ENCODE measurements at places on chromosomes 13 and 19.
A peak's percentile ranks its signal among the peaks of the same experiment; 100 is the strongest.

DNA sequence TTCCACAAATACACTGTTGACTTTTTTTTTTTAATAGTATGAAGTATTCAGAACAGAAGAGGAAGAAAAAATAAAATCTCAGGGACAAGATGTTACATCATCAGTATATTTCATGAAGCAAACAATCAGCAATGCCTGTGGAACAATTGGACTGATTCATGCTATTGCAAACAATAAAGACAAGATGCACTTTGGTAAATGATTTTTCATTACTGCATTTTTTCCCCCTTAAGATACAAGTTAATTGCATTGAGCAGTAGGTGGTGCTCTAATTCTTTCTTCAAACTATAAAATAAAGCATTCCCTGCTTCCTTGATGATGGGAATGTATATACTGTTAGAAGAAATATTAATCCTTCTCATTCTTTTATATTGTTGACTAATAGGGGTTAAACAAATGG, 17.1 kb downstream of the UCHL3 start:
- DNase-seq: no peak

DNA sequence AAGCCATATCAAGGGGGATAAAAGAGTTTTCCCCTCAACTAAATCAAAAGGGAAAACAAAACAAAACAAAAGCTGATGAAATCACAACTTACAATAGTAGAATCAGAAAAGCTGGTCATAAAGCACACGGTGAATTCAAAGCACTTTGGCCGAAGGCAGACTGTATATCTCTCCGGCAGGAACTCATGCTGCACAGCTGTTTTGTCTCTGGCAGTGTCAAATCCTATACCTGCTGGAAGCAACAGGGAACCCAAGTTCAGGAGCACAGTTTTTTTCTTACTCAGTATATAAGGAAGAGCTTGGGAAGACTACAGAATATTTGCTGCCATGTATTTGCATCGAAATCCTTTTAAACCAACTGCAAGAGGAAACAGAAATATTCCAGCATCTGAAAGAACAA, 213.7 kb downstream of the RFC3 start:
- DNase-seq: no peak

GRCh38 chr13:109941951-109942350, 155.6 kb upstream of the IRS2 start:
- DNase-seq: no peak

DNA sequence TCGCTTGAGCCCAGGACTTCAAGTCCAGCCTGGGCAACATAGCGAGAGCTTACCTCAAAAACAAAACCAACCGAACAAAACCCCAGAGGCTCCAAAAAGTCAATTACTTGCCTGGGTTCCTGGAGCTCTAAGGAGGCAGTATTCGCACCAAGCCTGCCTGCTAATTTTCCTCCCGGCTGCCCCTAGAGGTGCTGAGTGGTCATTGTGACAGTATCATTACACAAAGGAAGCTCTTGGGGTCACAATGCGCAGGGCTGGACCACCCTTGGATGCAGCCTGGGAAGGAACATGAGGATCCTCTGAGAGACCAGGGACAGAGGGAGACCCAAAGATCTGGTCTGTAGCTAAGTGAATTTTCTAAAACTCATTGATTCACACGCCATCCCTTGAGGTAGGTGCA, 8.5 kb upstream of the PEX11G start:
- DNase-seq: no peak

GRCh38 chr13:95480791-95481780, 71.4 kb upstream of the CLDN10 start:
- DNase-seq: no peak

- DNase-seq: no peak
Observed at GRCh38 chr19:47158879-47159503, 28.4 kb downstream of the SAE1 start.

DNA sequence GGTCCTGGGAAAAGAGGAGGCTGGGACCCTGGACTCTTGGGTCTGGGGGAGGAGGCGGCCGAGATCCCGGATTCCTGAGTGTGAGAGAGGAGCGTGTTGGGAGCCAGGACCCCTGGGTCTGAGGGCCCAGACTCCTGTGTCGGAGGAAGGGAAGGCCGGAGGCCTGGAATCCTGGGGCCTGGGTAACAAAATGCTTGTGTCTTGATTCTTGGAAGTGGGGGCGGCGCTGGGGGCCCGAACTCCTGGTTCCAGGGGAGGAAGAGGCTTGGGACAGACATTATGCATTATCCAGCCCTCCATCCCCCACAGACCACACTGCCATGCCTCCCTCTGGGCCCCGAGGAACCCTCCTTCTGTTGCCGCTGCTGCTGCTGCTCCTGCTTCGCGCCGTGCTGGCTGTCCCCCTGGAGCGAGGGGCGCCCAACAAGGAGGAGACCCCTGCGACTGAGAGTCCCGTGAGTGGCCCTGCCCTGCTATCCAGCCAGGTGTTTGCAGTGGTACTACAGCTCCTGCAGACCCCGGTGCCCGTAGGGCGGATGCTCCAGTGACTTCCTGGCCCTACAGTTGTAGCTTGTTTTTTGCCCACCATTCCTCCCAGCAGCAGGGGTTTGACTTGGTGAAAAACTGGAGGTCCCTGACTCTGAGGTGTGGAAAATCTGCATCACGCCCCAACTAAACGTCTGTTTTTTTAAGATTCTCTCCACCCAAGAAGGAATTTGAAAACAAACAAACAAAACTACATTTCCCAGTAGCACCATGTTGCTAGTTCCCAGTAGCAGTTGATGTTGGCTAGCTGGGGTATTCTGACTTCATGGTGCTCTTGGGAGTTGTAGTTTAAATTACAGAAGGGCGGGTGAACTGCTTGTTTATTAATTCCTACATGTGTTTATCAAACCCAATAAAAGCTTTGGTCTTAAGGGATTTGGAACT, 630 bp downstream of the NUCB1 start:
- DNase-seq: peak; percentile 82

- no peak for DNase-seq
Observed at GRCh38 chr19:2512523-2513431, 36.9 kb downstream of the GADD45B start.

DNA sequence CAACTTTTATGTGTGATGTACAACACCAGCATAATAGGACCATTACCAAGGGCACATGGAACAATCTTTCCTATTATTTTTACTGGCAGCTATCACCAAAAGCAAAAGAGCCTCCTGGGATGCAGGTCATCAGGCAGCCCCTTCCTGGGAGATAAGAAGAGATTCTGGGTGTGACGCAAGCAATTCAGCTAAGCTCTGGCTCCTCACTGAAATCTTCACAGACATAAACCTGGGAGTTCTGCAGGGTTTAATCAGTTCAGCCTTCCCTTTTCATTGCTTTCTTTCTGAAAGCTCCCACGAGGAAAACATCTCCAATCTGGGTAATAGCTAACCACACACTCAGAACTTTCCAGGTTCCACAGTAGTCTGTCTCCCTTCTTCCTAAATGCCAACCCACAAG, 341.1 kb downstream of the ENOX1 start:
- no peak for DNase-seq

DNA sequence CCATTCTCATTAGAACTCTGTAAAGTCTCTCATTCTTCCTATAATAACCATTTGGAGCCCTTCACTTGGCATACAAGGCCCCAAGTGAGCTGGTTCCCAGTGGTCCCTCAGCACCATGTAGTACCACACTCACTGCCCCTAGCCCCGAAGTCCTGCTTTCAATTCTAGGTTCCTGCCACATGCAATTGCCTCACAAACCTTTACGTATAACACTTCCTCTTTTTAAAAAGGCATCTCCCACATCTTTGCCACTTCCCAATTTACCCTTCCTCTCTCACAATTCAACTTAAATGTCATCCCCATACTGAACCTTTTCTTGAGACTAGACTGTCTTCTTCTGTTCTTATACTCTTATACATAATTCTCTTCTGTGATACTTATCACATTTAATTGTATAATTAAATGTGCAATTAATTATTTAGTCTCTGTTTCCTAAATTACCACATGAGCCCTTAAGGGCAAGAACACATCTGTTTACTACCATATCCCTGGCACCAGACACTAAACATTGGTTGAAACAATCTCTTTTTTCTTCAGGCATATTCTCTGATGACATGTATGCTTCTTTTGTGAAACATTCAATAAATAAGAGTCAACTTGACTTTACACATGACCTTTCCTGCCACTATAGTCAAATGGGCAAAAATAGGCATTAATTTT, 304.0 kb downstream of the SPRY2 start:
- no peak for DNase-seq

DNA sequence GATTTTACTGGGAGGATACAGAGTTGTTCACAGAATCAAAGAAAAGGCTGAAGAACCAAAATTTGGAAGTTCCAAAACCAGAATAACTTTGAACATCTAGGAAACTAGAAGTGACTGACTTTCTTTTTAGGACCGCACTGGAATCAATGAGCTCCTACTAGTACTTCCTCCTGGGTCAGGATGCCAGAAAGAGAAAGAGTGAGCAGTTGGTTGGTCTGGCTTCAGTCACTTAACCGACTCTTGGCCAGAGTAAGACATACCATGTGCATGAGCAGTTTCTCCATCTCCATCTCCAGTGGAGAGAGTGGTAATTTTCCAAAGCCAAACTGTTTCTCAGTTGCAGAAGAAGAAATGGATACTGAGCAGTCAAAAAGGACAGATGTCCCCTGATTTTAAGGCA, 27.1 kb upstream of the MTUS2 start:
- DNase-seq: no peak

DNA sequence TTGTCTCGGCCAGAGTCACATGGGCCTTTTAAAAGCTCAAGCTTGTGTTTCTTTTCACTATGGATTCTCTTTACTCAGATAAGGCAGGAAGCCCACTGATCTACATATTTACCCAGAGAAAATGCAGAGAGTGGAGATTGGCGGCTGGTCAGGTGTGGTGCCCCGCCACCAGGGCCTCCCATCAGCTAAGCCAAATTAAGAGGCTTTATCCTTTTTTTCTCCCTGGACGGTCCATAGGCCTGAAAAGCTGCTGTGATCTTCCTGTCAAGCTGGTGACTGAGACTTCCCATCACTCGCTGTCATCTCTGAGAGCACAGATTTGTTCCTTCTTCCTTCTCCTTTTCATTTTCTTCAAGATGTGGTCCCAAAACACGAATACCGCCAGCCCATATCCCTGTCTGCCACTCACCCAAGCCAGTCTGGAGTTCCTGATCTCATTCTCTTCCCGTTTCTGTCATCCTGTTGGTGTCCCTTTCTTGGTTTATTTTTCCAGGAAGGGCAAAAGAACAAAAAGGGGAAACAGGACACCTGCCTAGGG, 1.9 kb downstream of the SAFB start:
- no peak for DNase-seq

- DNase-seq: no peak
Observed at GRCh38 chr19:1762243-1763117, 9.2 kb downstream of the ONECUT3 start.
